ENCODE measurements at places on chromosomes 1 and 21.
A peak's percentile ranks its signal among the peaks of the same experiment; 100 is the strongest.

- DNase-seq: peak; percentile 92
Observed at GRCh38 chr1:3312898-3313575, 141.4 kb upstream of the ARHGEF16 start.

DNA sequence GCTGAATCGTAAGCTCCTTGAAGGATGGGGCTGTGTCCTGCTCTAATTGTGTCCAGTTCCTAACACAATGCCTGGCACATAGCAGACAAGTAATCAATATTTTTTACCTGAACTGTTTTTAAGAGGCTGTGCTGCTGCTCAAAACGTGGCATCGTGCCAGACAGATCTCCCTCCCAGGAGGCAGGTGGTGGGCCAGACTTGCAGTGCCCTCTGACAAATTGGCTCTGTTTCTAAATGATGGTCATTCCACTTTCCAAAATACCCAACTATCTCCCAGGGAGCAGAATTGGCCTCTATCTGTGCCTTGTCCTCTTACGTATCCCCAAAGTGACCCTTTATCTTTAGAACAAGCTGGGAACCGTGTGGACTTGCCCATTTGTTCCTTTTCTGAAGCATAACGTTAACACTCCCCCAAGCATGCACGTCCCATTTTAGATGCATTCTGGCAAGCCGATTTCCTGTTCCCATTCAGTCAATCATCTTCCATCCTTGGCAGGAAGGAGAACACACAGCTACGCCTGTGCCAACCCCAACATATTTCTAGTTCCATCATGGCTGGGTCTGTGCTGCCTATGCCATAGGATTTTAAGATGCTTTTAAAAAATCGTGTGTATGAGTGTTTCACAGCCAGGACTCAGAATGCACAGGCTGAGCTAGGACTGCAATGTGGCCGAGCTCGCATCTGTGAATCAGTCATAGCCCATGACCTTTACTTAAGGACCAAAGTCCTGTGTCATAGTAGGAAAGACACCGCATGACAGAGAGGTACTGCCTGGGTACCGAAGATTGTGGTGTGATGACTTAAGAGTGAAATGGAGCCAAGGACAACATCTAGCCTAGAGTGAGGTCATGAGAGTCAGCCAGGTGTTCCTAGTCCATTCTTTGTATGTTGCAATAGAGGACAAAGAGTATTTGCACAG, 408.6 kb downstream of the PRDM2 start:
- no peak for DNase-seq

GRCh38 chr1:234272656-234273312, 100.5 kb upstream of the COA6 start:
- DNase-seq: no peak

DNA sequence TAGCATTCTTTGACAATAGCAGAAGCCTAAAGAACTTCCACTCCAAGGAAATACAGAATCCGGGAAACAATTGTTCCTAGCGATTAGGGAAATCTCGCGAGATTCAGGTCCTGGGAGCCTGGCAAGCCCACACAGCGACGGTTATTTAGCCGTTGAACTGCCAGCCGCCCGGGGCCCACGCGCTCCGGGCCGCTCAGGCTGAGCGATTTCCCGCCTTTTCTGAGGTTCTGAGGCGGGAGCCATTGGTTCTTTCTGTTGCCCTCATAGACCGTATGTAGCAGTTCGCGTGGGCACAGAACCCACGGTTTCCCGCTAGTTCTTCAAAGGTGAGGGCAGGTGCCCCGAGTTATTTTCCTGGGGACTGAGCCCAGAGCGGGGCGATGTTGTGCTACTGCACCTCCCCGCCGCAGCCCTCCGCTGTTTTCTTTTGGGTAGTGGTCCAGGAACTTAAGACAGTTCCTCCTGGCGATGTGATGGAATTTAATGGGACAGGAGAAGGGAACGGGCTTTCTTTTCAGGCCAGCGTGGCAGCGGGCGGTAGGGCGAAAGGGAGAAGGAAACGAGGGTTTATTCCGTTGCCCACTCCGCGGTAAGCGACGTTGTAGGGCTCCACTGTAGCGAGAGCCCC, at the start of gene SYCP1:
SYCP1 (plus strand) TSS at position 171 of the 628 bp plus-strand sequence. CDS start 602 bp downstream, outside the sequence.
- DNase-seq: no peak

- DNase-seq: no peak
Observed at GRCh38 chr1:201598396-201598795, 59.5 kb downstream of the NAV1 start.

- no peak for DNase-seq
Observed at GRCh38 chr21:39763272-39763970, 18.4 kb downstream of the IGSF5 start.

GRCh38 chr1:146012703-146013558, 8.6 kb downstream of the HJV start:
- DNase-seq: peak; percentile 85

DNA sequence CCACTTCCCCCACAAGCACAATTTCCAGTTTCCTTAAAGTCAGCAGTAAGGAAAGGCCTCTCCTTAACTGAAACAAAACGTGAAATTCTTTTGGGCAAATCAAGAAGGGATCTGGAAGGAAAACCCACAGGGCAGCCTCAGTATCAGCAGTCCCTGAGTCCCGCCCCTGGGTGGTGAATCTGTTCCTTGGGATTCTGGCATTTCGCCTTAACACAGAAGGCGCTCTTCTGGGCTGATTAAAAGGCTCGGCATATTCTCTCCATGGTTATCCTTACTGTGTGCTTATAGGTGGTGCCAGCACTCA, 12.2 kb upstream of the RAB4A start:
- no peak for DNase-seq
